Fibroblast of the aortic adventitia (primary cell): ENCODE measurements at places on chromosomes 3 and 15. TPM values are rescaled to one million over a fixed set of nuclear protein-coding genes. Genes with fewer than 3 reads are reported as not detected.

Gene SQOR
- total RNA-seq: 79.5 and 101 TPM in 2 replicates

Gene C3orf52
- total RNA-seq: 4.4 and 10.7 TPM in 2 replicates

Gene ZNF662
- 0.74 and 2.6 TPM in 2 replicates for total RNA-seq

Gene SLC7A14
- 3.7 and 6.1 TPM in 2 replicates for total RNA-seq

Gene STAG1
- total RNA-seq: 75.1 and 78.0 TPM in 2 replicates

Gene SLC22A13
- total RNA-seq: 0.45 TPM in 1 of 2 replicates, not detected in the other

Gene GCNT3
- total RNA-seq: 0.27 and 0.65 TPM in 2 replicates

Gene CIDEC
- total RNA-seq: not detected in 2 replicates

Gene LMAN1L
- not detected in 2 replicates for total RNA-seq

Gene ALDH1L1
- 0.18 and 0.25 TPM in 2 replicates for total RNA-seq
